ENCODE measurements at places on chromosomes 12 and 14. TPM values are rescaled to one million over a fixed set of nuclear protein-coding genes. Genes with fewer than 3 reads are reported as not detected.

Gene KRT82
- total RNA-seq, result not detected

Gene SLC5A8
- not detected for total RNA-seq

Gene LRTM2
- not detected for total RNA-seq

Gene HOXC4
- 0.75 TPM for total RNA-seq

Gene MGST1
- total RNA-seq, result 16.1 TPM

Gene CAPZA3
- total RNA-seq, result not detected
